ENCODE measurements at places on chromosomes 6 and 20.

DNA sequence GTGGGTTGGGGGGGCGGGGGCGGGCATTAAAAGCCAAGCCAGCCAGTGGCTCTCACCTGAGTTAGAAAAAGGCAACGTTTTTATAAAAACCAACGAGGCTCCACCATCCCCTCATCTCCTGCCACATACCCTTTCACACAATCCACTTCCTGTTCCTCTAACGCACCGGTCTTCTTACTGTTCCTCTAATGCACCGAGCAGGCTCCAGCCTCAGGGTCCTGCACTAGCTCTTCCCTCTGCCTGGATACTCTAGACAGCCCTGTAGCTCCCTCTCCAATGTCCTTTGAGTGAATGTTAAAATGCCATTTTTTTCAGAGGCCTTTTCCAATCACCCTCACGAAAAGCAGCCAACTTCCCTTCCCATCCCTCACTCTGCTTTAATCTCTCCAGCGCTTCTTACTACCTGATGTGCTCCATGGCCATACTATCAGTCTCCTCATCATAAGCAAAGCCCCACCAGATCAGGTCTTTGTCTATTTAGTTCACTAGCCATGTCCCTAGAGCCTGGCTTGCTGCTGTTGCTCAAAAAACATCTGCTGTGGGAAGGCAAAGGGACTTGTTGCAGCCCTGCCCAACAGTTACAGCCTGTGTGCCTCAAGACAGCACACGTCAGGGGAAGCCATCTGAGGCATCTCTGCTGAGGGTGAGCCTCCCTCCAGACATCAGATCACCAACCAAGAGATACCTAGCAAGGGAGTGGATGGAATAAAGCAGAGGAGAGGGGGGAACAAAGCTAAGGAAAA is 3.9 kb downstream of the FKBP1A start:
- no peak for DNase-seq

DNA sequence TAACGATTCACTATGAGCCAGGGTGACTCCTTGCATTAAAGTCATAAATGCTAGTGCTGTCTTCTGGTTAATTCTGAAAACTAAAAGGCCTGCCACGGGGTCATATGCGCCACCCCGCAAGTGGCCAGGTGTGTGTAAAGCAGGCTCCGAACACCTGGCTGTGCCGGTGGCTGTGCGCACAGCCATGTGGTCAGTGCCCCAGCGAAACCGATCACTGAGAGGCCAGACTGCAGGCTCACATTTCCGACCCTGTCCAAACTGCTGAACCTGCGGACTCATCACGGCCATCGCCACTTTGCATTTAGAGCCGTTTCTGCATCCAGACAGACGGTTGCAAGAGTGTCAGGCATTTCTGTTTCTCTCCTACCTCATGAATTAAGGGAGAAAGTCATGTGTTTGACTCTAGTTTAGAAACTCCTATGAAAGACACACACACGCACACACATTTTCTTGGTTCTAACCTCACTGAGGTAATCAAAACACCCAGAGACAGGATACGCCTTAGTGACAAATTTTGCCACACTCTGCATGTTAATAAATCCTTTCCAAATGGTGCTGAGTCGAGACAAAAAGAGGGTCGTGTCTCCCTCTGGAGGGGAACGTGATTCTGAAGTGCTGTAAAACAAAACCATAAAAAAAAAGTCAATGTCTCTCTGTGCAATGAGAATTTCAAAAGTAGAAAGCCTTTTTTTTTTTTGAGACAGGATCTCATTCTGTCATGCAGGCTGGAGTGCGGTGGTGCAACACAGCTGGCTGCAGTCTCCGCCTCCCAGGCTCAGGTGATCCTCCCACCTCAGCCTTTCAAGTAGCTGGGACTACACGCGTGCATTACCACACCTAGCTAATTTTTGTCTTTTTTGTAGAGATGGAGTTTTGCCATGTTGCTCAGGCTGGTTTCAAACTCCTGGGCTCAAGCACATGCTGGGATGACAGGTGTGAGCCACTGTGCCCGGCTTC is 31.0 kb upstream of the TCFL5 start:
- no peak for DNase-seq

DNA sequence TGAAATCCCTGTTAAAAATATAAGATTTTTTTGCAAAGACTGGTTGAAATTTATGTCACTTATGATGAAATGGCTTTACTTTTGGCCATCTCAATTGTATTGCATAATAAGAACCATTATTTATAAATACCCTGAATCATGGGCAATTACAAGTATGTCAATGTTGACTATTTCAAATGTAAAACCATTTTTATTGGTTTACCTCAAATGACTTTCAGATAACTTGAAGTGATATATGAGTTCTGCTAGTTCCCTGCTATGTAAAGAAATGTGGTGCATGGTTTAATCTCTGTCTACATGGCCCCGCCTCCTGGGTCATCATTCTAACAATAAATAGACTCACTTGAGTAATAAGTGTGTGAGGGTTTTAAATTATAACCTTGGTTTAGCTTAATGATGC is 275.6 kb upstream of the PREP start:
- peak; percentile 59 for DNase-seq

DNA sequence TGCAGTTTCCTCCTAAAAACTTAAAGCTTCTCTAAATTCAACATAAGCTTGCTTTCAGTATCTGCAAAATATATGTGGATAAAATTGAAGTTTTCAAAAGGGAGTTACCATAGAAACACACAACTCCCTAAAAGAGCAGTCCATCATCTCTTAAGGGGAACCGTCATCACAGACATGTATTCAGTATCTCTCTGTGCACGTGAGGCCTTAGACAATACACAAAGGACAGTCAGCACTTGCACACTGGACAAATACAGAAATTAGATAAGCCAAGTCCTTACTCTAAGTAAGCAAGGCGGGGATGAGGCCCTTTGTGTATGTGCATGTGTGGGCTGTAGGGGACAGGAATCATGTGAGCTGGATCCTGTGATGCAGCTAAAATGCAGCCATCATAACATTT is 136.6 kb downstream of the BACH2 start:
- DNase-seq = no peak

GRCh38 chr20:34639755-34640222 is 37.1 kb downstream of the PIGU start:
- DNase-seq = no peak

DNA sequence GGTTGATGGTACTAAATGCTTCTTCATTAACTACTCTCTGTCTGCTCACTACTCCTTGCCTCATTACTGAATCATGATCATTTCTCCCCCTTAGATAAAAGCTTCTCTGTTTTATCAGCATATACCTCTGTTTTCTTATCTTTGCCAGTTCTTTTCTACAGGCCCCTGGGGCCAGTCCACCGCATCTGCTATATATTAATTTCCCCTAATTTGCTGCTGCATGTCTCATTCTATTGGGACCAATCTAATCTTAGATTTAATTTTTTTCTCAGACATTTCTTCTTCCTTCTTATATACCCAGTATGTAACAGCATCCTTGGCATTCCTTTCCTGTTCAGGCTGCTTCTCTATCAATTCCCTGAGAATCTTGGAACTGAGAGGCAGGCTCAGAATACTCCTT is 51.2 kb downstream of the GRIK2 start:
- no peak for DNase-seq

DNA sequence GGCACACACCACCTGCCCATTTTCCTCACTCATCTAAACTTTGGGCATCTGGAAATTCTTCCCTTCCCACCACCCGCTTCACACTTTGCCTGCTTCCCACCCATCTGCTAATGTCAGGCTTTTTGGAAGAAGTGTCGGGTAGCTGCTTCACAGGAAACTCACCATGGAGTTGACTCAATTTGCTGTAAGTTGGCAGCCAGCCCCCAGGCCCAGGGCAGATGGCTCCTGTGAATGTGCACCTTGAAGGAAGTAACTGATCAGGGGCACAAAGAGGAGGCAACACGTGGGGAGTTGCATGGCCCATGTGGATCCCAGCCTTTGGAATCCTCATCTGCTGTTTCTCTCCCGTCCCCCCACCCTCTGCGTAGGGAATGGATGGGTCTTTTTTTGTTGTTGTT is 87.3 kb downstream of the PPP1R14C start:
- DNase-seq = peak; percentile 33

- DNase-seq = no peak
These were observed 104.0 kb downstream of the RTN4IP1 start for GRCh38 chr6:106525107-106525881.

DNA sequence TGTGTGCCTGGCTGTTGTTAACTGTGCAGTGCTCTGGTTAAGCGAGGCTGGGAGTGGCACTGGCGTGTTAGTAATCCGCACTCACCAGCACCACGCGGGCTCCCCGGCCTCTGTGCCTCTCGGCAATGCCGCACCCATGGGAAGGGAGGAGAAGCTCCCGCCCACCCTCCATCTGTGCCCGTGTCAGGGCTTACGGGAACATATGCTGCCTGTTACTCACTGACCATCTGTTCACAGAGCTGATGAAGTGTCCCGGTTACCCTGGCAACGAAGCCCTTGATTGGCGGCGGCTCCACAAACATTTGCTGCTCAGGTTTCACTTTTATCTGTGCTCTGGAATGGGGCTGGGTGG is 114.7 kb downstream of the PSMB1 start:
- peak; percentile 99 for DNase-seq

- no peak for DNase-seq
These were observed 49.7 kb upstream of the STK35 start for GRCh38 chr20:2051946-2052345.

DNA sequence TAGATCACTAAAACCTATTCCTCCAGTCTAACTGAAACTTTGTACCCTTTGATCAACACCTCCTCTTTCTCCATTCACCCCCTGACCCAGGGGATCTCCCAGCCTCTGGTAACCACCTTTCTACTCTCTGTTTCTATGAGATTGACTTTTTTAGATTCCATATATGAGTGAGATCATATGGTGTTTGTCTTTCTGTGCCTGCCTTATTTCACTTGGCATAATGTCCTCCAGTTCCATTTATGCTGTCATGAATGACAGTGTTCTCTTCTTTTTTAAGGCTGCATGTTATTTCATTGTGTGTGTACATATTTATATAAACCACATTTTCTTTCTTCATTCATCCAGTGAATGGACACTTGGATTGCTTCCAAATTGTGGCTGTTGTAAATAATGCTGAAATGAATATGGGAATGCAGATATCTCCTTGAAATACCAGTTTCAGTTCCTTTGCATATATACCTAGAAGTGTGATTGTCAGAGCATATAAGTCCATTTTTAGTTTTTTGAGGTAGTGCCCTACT is 57.7 kb downstream of the DHX35 start:
- DNase-seq = no peak

DNA sequence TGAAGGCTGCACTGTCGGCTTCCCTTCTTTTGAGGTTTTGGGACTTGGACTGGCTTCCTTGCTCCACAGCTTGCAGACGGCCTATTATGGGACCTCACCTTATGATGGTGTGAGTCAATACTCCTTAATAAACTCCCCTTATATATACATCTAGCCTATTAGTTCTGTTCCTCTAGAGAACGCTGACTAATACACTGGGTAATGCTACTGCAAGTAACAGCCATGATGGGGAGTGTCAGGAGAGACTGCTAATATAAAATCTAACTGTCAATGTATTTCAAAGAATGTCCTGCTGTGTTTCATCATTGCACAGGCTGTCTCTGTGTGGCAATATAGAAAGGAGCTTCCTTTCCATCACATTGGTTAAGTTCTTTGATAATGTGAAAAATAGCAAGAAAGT is 57.7 kb upstream of the UST start:
- DNase-seq = peak; percentile 8

- DNase-seq = no peak
These were observed 454.9 kb downstream of the C6orf118 start for GRCh38 chr6:164854526-164854925.

GRCh38 chr20:45111799-45112471 is 3.0 kb downstream of the WFDC5 start:
- no peak for DNase-seq

DNA sequence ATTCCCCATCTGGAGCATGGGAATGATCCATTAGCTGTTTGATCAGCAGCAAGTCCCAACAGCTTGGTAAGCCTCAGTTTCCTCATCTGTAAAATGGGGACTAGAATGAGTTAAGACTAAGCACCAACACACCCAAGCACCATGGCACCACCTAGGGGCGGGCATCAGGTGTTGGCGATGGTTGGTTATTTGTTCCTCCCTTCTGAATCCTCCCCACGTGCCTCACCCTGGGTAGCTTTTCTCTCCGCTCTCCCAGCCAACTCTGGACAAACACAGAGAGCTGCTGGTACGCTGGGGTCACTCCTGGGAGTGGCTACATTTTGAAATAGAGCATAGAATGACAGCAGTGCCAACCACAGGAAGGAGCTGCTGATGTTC is 13.3 kb upstream of the ITPR3 start:
- no peak for DNase-seq

DNA sequence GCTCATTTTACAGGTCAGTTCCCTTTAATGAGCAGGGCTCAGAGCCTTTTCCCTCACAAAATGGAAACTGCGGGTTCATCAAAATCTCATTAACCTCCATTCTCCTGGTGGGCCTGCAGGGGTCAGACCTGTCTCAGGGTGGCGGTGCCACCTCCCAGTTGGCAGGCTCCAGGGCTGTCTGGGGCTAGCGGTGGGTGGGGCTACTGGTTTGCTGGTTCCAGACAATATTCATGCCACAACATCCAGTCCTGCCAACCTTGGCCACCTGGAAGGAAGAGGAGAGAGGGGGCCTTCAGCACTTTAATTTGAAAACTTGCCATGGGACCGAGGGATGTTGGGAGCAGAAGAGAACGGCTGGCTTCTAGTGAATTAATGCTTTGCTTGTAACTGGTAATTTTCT is 41.9 kb upstream of the CTNNBL1 start:
- peak; percentile 8 for DNase-seq

GRCh38 chr6:28269492-28269891 is 2.5 kb downstream of the ZSCAN26 start:
- peak; percentile 84 for DNase-seq
